AG08396 (cell line): ENCODE measurements at places on chromosomes 12 and 14.

DNA sequence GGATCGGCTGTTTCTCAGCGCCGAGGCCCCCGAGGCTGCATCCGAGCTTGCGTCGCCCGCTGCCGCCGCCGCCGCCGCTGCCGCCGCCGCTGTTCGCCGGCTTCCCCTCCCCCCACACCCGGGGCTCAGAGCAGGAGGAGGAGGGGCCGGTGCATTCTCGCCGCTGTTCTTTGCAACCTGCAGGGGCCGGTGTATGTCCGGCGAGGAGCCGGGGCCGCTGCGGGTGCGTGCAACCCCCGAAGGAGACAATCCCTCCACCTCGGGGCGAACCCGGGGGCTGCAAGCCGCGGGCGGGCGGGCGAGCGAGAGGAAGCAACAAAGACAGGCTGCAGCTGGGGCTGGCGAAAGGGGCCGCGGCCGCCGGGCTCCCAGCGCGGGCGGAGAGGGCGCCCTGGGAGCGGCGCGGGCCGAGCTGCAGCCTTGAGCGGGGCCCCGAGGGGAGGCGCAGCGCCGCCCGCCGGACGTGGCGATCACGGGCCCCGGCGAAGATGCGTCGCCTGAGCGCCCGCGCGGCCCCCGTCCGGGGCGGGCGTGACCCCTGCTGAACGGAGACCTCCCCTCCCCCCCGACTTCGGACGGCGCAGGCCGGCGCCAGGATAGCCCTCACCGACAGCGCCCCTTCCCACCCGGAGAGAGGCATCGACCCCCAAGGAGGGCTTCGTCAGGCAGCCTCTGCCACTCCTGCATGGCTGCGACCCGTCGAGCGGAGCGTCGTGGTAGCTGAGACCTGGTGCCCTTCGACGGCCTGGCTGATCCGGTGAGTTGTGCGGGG is 702 bp downstream of the FAM222A start:
- peak; percentile 63 for DNase-seq

DNA sequence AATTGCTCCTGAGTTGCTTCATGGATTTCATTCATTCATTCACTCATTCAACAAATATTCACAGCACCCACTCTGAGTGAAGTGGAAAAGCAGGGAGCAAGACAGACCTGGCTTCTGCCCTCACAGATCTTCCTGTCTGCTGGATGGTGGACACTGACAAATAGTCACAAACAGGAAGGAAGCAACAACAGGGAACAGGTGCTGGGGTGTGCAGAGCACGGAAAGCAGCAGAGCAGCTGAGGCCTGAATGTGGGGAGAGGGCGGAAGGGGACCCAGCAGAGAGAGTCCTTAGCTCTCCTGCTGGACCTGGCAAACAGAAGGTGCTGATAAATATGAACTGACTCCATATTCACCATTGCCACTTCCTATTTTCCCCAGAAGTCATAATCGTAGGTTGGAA is 54.4 kb downstream of the SETD3 start:
- no peak for DNase-seq

DNA sequence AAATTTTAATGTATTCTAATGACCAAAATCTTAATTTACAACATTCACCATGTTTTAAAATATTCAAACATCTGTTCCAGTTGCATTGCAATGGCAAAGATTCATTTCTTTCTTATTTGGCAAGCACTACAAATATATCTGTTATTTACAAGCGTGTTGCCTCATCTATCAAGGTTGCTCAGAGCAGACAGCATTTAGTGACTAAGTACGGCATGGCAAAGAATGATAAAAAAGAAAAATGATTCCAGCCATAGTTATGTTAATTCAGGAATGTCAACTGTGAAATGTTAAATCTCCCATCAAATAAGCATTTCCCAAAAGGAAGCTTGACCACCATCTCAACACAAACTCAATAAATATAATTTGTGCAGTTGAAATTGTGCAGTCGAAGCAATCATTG is 312.1 kb downstream of the SEC23A start:
- DNase-seq: no peak

GRCh38 chr14:63220526-63220925 is 16.3 kb downstream of the RHOJ start:
- no peak for DNase-seq

- DNase-seq: no peak
Measured at GRCh38 chr12:132326646-132327045, 2.7 kb downstream of the GALNT9 start.

DNA sequence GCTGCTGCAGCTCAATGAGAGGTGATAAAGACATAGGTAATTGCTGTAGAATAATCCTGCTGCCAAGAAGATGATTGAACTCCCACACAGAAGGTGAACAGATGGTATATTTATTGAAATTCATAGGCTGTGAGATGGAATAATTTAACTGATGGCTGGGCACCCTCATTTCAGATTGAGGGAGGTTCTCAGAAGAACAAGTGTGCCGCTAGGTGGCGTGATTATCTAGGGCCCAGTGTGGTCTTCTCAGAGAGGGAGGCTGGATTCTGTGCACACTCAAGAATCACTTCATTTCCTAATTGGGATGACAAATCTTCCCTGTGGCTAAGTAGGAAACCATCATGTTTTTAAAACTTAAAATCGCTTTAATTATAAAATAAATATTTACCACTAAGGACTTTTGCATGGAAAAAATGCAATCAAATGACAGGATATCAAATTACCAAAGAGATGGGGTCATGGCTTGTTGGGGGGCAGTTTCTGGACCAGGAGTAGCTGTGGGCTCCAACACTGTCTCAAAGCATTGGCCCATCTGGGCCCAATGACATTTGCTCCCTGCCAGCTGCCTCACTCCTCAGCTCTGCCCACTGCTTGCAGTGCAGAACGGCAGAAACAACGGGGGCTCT is 132.3 kb downstream of the SNAPC1 start:
- peak; percentile 63 for DNase-seq

DNA sequence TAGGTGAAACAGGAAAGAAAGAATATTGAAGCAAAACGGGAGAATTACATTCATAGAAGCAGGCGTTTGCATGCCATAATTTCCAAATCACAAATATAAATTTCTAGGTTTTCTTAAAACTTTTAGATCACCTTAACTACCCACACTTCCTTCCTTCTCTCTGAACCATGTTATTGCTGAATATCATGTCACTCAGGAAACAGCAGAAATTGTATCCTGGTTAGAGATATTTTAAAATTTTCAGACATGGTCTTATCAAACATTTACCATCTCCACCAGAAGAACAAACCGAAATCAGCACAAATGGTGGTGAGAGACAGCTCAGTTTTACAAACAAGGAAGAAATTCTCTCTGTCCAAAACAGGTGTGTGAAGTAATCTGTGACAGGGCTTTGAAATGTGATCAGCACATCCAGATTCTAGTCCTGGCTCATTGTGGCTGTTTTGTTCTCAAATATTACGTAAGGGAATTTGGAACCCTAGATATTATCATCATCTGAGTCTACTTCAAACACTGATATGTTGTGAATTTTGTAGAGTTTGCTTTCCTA is 16.3 kb downstream of the TESPA1 start:
- no peak for DNase-seq

DNA sequence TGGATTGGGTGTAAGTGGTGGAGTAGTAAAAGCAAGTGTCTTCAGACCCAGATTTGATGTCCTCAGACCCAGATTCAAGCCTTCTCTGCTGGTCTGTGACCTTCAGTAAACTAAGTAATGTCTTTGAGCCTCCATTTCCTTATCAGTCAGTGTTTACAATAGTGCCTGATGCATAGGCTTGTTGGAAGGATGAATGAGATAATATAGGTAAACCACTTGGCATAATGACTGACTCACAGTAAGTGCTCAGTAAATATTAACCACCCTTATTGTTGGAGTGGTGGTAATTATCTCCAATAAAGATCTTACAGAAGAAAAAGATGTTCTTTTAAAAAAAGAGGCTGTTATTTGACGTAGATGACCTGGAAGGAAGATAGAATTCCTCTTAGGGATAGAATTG is 86.2 kb downstream of the IGF1 start:
- DNase-seq: no peak

DNA sequence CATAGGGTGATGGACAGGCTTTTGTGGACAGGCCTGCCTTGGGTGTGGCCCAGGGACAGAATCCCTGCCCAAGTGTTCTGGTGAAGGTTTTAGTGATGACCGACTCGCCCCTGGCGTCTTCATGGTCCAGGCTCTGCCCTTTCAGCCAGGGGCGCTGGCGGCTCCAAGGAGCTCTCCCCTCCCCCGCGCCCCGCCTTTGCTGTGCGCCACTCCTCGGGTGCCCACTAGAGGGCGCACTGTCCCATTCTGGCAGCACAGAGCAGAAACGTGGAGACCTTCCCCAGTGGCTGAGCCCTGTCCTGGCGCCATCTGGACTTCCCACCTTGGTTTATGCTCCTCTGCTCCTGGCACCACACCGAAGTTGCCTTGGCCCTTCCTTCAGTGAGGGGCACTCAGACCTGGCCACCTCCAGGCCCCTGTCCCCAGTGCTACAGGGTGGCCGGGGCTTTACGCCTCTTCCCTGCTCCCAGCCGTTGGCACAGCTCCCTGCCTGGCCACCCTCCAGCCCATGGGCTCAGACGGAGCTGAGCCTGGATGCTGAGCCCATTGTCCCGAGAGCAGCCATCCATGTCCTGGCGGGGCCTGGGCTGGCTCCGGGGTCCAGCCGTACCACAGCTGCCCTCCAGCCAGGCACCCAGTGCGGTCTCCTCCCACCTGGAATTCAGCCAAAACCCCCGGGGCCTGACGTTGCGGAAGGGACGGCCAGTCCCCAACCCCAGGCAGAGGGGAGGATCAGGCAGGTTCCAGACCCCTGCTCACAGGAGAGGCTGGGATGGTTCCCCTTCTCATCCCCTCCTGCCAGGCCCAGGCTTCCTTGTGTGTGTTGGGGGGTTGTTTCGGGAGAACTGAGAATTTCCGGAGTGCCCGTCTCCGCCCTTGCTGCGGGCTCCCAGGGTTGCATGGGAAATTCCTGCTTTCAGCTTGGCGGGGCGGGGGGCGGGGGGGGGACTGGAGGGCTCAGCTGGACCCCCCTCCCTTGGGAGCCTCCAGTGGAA is 5.6 kb upstream of the CRIP1 start:
- DNase-seq: peak; percentile 94

GRCh38 chr14:90577661-90578282 is 180.9 kb downstream of the CALM1 start:
- no peak for DNase-seq

DNA sequence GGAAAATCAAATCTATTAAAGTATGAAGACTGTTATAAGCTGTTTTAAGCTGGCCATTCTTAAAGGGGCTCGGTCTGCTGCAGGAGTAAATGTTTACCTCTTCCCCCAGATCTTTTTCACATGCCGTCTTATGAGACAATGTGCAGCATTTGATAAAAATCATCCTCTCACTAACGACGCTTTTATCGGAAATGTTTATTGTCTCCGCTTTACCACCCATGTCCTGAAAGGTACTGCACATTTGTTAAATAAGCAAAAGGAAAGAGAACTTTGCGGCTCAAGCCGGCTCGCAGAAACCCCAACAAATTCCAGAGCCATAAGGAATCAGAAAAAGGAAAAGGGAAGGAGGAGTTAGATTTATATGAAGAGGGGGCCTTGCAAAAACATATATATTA is 137.8 kb downstream of the HMGA2 start:
- no peak for DNase-seq

- DNase-seq: no peak
Measured at GRCh38 chr12:6823182-6824084, 1.8 kb downstream of the GPR162 start.

DNA sequence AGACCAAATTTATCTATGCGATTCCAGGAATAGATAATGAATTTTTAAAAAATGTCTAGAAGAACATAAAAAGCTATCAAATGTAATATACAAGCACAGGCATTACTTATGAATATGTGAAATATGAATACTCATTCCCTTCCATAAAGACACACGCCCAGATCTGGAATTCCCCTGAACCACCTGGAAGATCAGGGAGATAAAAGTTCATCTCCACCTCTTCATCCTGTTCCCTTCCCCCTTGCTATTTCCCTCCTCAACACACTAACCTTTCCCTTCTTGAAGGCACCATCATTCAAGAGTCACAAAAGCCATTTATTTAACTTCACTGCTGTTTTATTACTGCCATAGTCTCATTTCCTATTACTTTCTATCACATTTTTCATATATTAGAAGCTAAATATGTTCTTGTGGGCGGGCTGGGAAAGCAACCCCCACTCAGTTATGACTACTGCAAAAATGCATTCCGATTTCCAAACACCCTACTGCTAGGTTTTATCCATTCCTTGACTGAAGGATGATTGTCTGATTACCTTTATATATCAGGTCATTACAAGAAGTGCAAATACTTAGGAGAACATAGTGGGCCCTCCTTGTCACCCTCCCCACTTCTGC is 16.1 kb downstream of the FGD6 start:
- no peak for DNase-seq

DNA sequence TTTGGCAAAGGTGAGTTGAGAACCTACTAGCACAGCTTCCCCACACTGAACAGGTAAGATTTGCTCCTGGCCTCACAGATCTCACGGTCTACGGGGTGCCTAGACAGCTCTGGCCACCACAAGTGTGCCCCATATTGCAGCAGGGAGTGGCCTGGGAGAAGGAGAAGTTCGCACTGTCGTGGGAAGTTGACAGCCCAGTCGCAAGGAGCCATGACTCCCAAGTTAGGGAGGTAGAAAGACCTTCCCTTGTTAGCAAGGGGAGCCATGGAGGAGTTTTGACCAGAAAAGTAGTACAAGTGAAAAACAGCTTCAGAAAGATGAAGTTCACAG is 316.3 kb downstream of the BCL11B start:
- DNase-seq: no peak

GRCh38 chr14:50619569-50620141 is 48.5 kb downstream of the SAV1 start:
- peak; percentile 26 for DNase-seq

DNA sequence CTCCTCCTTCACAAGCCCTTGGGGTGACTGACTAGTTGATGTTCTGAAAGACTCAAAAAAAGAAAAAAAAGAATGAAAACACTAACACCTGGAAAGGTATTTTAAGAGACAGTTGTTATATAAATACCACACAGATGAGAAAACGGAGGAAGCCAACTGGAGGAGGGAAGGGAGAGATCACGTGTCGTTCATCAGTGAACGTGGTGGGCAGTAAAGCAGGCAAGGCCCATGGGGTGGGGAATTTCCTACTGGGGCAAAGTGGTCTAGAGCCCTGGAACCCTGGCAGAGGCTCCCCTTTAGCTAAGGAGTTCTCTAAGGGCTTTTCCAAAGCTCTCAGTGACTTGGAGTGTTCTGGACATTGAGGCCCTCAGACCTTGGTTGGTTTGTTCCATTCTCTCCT is 169.7 kb downstream of the CALM1 start:
- DNase-seq: no peak

- DNase-seq: no peak
Measured at GRCh38 chr14:71524320-71524982, 407.8 kb upstream of the RGS6 start.

GRCh38 chr12:108530161-108530560 is 15.1 kb downstream of the FICD start:
- no peak for DNase-seq

GRCh38 chr14:62409626-62410300 is 635.5 kb downstream of the KCNH5 start:
- DNase-seq: no peak
